Hypothalamus (tissue), 51 donors: ENCODE measurements at places on chromosomes 2 and 18.

GRCh38 chr2:44433895-44434294, 72.1 kb downstream of the CAMKMT start:
- no peak for DNase-seq

DNA sequence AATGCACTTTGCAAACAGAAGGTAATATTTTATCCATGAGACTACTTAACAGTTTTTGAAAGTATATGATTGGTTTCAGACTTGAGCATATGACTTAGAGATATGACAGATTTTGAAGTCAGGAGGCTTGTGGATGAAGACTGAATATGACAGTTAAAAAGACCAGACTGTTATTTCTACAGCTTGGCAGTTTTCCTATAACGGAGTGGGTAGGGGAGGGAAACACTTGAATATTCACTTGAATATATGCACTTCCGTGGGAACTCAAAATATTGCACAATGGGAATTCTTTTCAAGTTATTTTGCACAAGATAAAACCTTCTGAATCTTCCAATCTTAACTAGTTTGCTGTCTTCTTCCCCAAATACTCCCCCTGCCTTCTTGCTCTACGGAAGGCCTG, 64.6 kb upstream of the ACKR3 start:
- DNase-seq = no peak

DNA sequence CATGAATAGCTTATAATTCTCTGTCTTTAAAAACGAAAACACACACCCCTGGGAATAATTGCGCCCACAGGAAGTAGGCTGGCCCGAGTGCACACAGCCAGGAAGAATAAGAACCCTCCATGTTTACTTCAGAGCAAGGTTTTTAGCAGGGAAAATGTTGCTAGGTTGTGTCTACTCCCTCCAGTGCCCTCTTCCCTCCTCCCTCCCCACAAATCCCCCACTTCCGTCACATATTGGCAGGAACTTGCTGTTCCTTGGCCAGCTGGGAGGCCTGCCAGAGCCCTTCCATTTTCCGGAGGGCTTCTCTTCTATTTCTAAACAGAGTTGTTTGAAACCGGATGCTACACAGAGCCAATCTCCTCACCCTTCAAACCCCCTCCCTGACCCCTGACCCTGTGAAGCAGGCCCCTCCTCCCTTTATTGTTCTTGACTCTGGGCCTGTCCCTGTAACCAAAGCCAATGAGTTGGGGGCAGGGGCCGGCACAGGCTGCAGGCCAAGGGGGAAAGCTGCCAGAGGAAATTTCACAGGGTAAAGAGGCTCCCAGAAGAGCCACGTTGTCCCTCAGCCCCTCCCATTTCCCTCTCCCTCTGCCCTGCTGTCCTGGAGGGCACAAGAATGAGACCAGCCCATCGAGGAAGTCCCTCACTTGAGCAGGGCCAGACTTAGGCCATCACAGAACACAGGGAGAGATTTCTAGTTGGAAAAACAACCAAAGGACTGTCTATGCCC, 49.8 kb upstream of the LGALSL start:
- peak; percentile 61 for DNase-seq

DNA sequence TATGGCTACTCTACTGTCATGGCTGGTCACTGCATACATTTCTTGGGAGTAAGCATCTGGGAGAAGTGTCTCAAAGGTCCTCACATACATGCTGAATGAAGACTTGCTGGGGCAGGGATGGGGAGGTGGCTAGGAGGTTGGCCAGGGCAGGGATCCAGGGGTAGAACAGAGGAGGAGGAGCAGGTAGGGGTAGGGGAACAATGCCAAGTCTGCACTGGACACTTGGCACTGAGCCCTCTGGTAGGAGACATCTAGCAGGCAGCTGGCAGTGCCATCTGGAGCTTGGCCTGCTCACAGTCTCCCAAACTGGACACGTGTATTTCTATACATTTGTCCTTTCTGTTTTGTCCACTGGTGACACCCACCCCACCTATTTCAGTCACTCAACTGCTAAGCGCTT, 62.7 kb upstream of the REV1 start:
- DNase-seq = no peak

GRCh38 chr2:241182126-241182525, 6.4 kb upstream of the ANO7 start:
- no peak for DNase-seq

DNA sequence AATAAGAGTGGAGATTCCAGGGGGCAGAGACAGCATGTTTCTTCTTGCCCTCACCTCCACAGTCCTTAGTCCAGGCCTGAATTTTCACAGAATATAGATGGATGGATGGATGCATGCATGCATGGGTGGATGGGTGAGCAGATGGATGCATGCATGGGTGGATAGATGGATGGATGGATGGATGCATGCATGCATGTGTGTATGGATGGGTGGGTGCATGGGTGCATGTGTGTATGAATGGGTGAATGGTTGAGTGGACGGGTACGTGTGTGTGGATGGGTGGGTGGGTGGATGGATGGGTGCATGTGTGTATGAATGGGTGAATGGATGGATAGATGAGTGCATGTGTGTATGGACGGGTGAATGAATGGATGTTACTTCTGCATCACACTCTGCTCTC, 153.3 kb downstream of the CELF4 start:
- no peak for DNase-seq

DNA sequence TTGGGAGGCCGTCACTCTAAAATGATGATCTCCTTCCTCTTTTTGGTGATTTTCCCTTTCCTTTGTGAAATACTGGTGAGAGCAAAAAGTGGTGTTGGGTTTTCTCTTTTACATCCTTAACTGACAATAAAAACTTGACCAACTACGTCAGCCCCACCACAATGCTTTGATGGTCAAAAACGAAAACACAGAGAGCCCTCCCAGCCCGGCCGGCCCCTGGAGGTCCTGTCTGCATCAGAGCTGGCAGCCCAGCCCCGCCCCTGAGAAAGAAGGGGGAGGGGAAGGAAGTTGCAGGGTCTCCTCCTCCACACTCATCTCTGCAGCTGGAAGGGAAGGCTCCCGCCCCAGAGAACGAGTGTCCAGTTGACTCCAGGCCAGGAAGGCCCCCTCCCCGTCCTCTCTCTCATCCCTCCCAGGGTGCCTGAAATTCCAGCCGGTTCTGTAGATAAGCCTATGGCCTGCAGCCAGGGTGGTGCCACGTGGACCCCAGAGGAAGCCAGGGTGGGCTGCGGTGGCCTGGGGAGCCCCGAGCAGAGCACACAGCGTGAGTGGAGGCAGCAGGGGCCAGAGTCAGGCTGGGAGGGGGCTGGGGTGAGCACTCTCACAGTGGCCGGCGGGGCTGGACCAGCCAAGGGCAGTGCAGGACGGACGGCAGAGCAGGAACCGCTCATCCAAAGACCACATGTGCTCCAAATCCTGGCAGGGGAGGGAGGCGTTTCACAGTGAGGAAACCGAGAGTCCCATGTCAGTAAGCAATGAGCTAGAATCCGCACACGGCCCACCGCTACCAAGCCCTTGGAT, 19.8 kb downstream of the BIN1 start:
- DNase-seq = peak; percentile 31

GRCh38 chr2:197159661-197160211, 150.8 kb downstream of the ANKRD44 start:
- no peak for DNase-seq

DNA sequence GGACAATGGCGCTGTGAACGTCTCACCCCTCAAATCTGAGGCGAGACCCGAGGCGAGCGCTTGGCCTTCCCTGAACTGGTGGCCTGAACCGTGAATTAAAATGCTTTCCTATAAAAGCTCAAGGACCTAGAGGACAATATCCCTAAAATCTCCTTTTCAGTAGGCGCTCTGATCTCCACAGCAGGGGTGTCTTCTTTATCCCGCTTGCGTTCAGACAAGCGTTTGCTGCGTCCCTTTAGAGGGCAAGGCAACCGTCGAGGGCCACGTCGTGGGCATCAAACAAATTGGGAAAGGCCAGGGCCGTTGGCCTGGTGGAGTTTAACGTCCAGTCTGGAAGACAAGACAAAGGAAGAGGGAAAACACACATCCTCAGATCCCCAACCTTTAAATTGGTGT, 1.3 kb upstream of the RAX start:
- no peak for DNase-seq

GRCh38 chr2:15584316-15584715, 7.4 kb upstream of the DDX1 start:
- no peak for DNase-seq

GRCh38 chr2:120934574-120935338, 199.1 kb downstream of the GLI2 start:
- DNase-seq = no peak

- no peak for DNase-seq
These were observed 810.3 kb upstream of the SALL3 start for GRCh38 chr18:78169174-78169864.

DNA sequence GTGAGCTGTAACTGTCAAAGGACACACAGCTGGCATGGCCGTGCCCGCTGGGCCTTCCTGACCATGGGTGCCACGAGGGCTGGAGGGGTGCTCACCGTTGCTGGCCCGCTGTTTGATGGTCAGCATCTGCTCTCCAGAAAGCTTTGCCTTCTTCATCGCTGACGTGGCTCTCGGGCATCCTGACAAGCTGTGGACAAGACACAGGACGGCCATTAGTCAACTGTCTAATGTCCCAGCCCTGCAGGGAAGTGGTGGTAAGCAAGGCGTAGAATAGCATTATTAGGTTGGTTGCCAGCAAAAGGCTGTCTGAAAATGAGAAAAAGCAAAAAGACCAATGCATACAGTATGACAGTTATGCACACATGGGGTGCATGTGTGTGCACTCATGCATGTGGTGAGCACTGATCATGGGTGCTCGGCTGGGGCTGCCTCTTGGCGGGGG, 64.7 kb upstream of the PXDN start:
- DNase-seq = no peak

GRCh38 chr2:239120664-239121063, 272.8 kb downstream of the TWIST2 start:
- DNase-seq = no peak

GRCh38 chr2:232351686-232352510, 26.7 kb upstream of the ALPP start:
- no peak for DNase-seq

DNA sequence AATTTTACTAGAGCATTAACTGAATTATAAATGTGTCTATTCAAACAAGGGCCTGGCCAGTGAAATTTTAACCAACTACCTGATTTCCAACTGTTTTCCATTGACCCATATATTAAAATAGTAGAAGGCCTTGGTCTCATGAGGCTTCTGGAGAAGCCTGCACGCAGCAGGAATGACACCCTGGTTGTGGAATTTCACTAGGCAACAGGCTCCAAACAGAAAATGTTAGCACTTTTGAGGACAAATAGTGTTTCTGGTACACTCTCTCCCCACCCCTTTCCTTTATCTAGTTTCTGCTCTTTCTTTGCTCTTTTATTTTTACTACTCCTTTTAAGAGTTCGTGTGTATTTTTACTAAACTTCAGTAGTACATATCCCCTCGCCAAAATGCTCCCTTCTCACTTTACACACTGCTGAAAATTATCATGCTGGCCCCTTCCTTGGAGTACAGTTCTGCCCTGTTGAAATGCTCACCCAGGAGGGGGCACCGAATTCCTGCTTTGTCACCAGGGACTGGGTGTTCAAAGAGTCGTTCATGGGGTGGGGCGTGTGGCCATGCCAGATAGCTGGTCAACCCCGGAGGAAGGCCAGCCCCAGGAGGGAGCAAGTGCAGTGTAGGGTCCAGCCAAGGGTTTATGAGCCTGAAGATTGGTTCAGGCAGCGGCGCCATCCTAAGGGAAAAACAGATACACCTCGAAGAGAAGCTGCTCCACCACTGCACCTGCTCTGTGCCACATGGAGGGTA, 22.1 kb upstream of the COL6A3 start:
- DNase-seq = no peak

DNA sequence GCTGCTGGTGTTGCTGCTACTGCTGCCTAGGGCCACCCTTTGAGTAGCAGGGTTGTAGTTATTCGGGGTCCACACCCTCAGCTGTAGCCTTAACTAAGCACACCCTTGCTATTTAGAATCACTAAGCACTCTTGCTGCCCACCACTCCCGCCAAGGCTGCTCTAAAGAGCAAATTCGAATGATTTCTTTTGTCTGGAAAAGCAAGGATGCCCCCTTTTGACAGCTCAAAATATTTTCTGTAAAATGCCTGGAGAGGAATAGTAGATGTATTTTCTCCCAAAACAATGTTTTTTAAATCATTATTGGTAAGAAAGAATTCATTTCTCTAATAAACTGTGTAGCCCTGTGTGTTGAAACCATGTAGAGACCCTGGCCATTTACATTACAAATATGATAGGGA, 80.8 kb upstream of the PAPOLG start:
- no peak for DNase-seq

GRCh38 chr2:176240301-176240700, 28.9 kb upstream of the MTX2 start:
- DNase-seq = no peak

GRCh38 chr18:59724103-59724502, 26.9 kb upstream of the CCBE1 start:
- no peak for DNase-seq

GRCh38 chr18:3444954-3445353, 5.0 kb upstream of the TGIF1 start:
- no peak for DNase-seq

GRCh38 chr2:179106676-179107428, 56.9 kb upstream of the CCDC141 start:
- no peak for DNase-seq

- no peak for DNase-seq
These were observed 16.1 kb downstream of the PPP3R1 start for GRCh38 chr2:68236103-68236734.

GRCh38 chr2:54556621-54557121, 100.5 kb downstream of the SPTBN1 start:
- no peak for DNase-seq

GRCh38 chr2:241905716-241906377, 36.3 kb downstream of the RTP5 start:
- no peak for DNase-seq

GRCh38 chr2:45759310-45759851, 107.9 kb downstream of the PRKCE start:
- no peak for DNase-seq

- DNase-seq = no peak
These were observed 193.3 kb upstream of the AGAP1 start for GRCh38 chr2:235300368-235301201.

GRCh38 chr2:195016841-195017240, 640.2 kb upstream of the SLC39A10 start:
- no peak for DNase-seq

DNA sequence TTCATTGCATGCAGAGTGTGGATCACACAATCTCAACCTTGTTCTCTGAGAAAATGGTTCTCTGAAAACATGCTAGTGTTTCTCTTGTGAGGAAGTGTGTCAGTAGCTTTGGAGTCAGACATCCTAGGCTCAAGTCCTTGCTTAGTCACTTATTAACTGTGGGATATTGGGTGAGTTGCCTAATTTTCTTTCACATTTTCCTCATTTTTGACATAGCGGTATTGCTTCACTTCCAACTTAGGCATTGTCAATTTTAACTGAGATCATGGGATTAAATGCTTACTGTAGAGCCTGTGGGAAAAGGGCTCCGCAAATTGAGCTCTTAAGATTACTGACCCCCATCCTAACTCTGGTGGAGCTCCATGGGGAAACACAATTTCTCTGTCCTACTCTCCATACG, 622.2 kb downstream of the CNTNAP5 start:
- no peak for DNase-seq
